ENCODE measurements at places on chromosomes 11 and 22.

- no peak for DNase-seq
These were observed 64.6 kb downstream of the ARHGEF12 start for GRCh38 chr11:120400564-120401364.

GRCh38 chr22:35761037-35761436 is 43.4 kb downstream of the APOL5 start:
- peak; percentile 61 for DNase-seq

- no peak for DNase-seq
These were observed 3.3 kb upstream of the CRACR2B start for GRCh38 chr11:824292-824880.

DNA sequence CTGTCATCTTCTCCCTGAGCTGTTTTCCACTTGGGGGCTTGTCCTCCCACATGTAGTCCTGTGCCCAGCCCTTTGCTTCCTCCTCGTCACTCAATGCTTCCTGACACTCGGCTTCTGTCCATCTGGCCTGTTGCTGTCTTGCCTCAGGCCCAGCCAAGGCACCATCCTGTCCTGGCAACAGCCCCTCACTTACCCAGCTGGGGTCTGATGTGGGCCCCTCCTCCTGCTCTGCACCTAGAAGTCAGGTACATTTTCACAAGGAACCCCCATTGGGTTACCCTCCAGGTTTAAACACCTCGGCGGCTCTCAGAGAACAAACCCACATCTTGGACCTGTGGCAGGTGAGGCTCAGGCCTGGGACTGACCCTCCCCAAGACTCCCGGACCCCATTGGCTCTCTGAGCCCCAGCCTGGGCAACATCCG is 784.8 kb downstream of the TBC1D22A start:
- no peak for DNase-seq

DNA sequence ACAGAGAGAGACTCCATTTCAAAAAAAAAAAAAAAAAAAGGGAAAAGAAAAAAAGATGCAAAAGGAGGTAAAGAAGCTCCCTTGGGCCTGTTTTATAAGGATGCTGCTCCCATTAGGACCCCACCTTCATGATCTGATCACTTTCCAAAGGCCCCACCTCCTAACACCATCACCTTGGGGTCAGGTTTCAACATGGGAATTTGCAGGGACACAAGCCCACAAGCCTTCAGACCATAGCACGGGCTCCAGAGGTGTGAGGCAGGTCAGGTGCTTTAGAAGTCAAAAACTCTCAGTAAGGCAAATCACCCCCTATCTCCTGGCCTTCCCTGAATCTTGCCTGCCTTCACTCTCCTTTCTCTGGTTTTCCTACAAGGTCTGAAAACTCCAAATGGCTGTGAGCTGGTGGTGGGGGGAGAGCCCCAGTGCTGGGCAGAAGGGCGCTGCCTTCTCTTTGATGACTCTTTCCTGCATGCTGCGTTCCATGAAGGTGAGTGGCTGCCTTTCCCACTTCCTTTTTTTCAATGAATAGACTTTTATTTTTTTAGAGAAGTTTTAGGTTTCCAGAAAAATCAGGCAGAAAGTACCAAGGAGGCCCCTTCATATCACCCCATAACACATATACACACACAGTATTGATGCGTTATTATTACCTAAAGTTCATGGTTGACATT is 13.2 kb downstream of the ASPHD2 start:
- DNase-seq: no peak

DNA sequence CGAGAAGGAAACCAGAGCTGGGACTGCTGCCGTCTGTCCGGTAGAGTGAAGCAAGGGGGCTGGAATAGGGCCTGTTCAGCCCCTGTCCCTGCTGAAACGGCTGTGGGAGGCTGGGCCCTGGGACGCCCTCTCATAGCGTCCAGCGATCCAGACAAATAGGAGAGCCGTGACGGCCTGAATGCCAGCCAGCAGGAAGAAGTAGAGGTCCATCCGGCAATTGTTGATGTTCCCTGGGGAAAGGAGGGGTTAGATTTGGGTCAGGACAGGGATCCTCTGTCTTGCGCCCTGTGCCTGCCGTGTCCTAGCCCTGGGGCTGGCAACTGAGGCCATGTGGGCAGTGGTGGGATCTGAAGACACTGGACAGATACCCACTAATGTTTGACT is 12.9 kb downstream of the TMEM132A start:
- no peak for DNase-seq

GRCh38 chr11:35313066-35313759 is 106.1 kb downstream of the SLC1A2 start:
- DNase-seq: peak; percentile 65

- no peak for DNase-seq
These were observed 42.4 kb upstream of the RASD2 start for GRCh38 chr22:35498026-35498800.

DNA sequence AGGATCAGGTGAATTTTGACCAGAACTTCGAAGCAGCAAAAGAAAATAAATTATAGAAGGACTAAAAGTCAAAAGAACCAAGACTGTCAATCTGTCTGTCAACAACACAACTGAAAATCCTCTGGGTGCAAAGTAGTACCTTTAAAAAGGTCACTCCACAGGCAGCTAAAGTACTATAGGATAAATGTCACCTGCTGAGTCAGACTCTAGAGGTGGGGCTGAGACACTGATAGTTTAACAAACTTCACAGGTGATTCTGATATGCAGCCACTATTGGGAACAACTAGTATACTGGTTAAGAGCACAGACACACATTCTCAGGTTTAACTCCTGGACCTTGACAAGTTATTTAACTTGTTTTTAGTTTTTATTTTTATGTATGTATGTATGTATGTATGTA is 107.3 kb downstream of the FCHSD2 start:
- no peak for DNase-seq

- no peak for DNase-seq
These were observed 62.4 kb downstream of the OTOG start for GRCh38 chr11:17609291-17610084.

- DNase-seq: no peak
These were observed 32.1 kb downstream of the CACNG2 start for GRCh38 chr22:36671404-36671803.

DNA sequence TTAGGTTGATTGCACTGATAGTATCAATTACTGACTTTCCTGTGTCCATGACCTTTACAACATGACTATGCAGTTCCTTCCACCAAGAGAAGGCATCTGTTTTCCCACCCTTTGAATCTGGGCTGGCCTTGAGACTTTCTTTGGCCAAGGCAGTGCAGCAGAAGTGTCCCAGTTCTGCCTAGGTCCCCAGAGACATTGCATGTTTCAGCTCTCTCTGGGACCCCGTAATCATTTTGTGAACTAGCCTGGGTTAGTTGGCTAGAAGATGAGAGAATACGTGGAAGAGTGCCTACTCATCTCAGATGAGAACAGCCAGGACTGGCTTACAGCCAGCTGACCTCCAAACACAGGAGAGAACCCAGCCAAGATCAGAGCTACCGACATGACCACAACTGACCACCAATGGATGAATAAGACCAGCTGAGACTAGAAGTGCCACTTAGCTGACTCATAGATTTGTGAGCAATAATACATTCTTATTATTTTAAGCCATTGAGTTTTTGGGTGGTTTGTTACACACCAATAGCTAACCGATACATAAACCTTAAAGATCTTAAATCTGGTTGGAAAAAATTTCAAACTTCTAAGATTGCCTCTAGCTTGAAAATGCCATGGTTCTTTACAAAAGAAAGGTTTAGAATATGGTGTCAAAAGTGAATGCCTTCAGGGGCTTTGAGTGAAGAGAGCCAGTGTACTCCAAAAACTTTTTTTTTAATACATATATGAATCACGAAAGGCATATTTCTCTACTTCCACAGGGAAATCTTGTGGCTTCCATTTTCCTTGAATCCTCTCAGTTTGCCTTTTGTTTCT is 145.2 kb downstream of the FBXO7 start:
- no peak for DNase-seq

- no peak for DNase-seq
These were observed 22.8 kb downstream of the JAML start for GRCh38 chr11:118201966-118202365.

DNA sequence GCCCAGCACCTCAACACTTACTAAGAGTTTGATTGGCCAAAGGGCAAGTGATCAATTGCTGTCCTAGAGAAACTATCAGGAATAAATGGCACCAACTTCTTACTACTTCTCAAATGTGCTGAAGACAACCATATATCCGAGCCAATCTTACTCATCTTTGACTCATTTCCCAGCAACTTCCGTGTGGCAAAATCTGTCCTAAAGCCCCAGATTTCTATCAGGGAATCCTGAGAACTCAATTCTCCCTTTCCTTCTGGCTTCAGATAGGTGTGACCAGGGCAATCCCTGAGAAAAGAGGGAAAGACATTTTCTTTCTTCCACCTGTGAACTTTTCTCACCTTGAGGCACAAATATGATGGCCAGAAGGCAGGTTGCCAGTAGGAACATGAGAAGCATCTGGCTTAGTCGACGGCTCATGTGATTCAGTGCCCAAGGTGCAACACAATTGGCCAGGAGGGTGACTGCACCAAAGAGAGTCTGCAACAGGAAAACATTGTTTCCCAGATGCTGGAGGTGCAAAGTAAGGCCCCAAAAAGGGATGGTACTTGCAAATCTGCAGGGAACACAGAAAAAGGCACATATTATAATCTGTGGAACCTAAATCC is 21.8 kb upstream of the SLC22A24 start:
- no peak for DNase-seq

GRCh38 chr22:47433627-47434026 is 671.2 kb downstream of the TBC1D22A start:
- no peak for DNase-seq

- DNase-seq: no peak
These were observed 19.0 kb downstream of the RNH1 start for GRCh38 chr11:488062-488461.

GRCh38 chr11:46489656-46490560 is 98.3 kb upstream of the CHRM4 start:
- peak; percentile 84 for DNase-seq

Data from Karpas-422 (cell line).